Activated CD4-positive, CD25-positive, alpha-beta regulatory T cell (primary cell): ENCODE measurements at places on chromosomes 5 and 9.

GRCh38 chr5:123803359-123803758 is 291.4 kb downstream of the CSNK1G3 start:
- no peak for DNase-seq

- DNase-seq, result no peak
Measured at GRCh38 chr5:41447650-41448510, 62.5 kb downstream of the PLCXD3 start.

DNA sequence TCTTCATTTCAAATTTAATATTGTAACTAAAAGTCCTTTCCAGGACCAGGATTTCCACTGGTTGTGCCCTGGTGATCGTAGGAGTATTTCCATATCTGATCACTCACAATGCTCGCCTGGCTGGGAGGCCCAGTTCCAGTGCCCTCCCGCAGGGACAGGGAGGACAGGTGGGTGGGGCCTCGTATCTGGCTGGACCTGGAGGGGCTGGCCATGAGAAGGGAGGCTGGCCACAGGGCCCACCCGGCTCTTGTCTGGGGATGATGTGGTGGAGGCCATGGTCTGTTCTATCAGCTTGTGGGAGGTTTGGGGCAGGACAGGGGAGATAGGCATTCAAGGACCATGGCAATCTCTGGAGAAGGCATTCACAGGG is 286.4 kb downstream of the GADD45G start:
- no peak for DNase-seq

GRCh38 chr9:34590381-34591247 is 1.1 kb upstream of the CNTFR start:
- DNase-seq, result no peak

DNA sequence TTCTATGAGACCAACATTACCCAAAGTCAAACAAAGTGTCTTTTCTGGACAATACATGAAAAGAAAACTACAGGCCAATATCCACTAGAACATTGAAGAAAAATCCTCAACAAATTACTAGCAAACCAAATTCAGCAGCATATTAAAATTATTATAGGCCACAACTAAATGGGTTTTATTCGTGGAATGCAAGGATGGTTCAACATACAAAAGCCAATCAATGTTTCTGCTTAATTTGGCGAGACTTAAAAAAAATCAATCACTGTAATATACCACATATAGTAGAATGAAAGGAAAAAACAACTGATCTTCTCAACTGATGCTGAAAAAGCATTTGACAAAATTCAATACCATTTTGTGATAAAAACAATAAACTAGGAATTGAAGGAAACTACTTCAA is 51.8 kb upstream of the FNIP1 start:
- DNase-seq, result no peak

DNA sequence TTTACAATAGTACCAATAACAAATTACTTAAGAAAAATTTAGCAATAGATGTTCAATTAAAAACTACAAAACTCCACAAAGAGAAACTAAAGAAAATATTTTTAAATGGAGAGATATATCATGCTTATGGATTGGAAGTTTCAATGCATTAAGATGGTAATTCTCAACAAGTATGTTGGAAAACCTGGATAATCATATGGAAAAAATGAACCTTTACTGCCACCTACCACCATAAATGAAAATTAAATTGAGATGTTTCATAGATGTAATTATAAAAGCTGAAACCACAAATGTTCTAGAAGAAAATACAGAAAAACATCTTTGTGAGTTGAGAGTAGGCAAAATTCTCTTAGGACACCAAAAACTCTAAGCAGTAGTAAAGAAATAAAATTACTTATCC is 121.7 kb downstream of the ANKRD18B start:
- DNase-seq, result no peak

GRCh38 chr9:35254984-35255857 is 93.4 kb downstream of the UNC13B start:
- no peak for DNase-seq

DNA sequence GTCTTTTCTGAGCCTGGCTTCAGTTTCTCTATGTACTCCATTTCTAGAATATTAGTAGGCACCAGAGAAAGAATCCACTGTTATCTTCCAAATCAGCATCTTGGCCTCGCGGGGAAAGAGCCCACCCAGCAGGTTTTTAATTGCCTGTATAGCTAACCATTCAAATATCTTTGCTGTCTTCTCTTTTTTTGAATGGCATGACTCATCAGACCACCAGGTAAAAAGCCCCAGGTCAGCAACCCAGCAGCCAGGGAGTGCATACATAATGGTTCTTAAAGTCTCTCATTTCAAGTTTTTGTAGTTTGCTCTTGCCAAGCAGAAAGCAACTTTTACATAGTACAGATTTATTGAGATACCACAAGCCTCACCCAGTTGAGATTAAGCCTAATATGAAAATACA is 50.7 kb downstream of the TMEM167A start:
- DNase-seq, result no peak

DNA sequence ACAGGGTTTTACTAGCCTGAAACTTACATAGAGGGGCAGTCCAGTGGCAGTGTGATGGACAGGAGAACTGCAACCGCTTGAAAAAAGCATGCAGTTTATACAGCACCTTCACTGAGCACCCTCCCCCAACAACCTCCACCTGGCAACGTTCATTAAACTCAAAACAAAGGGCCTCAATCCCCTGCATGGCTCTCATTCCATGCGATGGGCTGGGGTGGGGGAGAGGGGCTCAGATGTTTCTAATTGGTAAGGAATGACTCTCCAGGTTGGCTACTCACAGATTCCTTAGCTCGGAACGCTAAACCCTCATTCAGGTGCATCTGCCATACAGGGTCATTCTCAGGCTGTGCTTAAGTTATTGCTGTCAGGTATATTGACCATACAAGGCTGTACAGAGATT is 80.9 kb upstream of the ITGA1 start:
- no peak for DNase-seq

GRCh38 chr5:73735032-73735734 is 109.2 kb downstream of the ARHGEF28 start:
- no peak for DNase-seq

DNA sequence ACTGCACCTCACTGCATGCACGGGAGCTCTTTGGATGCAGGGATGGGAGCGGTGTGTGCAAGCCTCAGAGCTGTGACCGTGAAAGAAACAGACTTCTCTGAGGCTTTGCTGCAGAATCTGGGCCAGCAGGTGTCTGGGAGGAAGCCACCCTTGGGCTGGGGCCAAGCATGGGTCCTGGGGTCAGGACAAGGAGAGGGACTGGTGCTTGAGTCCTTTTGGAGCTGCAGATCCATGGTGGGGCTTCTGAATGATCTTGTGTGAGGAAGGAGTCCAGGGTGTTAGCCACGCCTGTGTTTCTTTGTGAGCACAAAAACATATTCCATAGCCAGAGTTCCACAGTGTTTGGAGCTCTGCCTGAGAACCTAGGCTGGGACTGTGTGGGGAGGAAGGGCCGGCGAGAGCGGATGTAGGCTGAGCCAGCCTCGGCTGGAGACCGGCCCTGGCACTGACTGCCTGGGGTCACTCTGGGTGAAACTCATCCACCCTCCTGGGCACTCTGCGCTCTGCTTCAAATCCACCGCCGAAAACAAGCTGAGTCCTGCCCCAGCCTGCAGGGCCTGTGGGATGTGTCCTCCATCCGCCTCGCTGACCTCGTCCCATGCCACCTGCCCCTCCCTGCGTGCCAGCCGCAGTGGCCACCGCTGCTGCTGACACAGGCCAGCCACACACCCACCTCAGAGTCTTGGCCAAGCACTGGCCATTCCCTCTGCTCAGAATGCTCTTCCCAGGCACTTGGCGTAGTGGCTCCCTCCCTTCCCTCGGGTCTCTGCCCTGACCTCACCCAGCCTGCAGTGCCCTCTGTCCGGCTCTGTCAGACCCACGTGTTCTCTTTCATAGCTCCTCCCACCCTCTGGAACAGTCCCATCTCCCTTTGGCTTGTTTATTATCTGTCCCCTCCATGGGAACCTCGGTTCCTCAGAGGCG is 26.7 kb downstream of the ERGIC1 start:
- no peak for DNase-seq

GRCh38 chr5:61910771-61911170 is 395.2 kb upstream of the KIF2A start:
- no peak for DNase-seq

DNA sequence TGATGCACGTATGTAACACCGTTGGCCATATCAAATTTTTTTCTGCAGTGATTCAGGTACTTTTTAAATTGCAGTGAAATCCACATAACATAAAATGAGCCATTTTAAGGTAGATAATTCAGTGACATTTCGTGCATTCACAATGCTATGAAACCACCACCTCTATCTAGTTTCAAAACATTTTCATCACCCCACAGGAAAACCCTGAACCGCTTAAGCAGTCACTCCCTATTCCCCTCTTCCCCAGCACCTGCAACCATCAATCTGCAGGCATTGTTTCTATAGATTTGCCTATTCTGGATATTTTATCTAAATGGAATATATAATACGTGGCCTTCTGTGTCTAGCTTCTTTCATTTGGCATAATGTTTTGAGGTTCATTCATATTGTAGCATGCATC is 79.2 kb downstream of the BOD1 start:
- DNase-seq, result no peak

GRCh38 chr5:33583332-33583731 is 142.6 kb downstream of the TARS1 start:
- no peak for DNase-seq

- no peak for DNase-seq
Measured at GRCh38 chr5:91122651-91123050, 260.5 kb downstream of the ARRDC3 start.

GRCh38 chr5:74380193-74380592 is 260.3 kb downstream of the ENC1 start:
- no peak for DNase-seq

- DNase-seq, result no peak
Measured at GRCh38 chr5:153630546-153630945, 140.1 kb downstream of the GRIA1 start.

DNA sequence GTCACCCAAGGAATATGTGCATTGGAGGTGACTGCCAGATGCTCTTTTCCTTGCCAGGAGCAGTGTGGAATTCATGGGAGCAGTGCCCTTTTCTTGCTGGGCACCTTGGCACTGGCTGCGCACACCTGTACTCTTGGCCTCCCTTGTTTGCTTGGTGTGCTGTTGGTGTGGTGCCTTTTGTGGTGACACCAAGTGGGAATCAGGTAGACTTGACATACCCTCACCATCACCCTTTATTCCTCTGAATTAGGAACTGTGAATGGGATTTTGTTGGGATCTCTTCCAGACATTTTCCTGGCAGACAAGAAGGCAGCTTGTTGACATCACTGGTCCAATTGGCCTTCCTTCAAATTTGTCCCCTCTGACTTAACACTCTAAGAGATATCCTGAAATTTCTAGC is 82.3 kb downstream of the RAI14 start:
- DNase-seq, result no peak

GRCh38 chr9:65449423-65449822 is 164.4 kb upstream of the FOXD4L5 start:
- DNase-seq, result no peak

DNA sequence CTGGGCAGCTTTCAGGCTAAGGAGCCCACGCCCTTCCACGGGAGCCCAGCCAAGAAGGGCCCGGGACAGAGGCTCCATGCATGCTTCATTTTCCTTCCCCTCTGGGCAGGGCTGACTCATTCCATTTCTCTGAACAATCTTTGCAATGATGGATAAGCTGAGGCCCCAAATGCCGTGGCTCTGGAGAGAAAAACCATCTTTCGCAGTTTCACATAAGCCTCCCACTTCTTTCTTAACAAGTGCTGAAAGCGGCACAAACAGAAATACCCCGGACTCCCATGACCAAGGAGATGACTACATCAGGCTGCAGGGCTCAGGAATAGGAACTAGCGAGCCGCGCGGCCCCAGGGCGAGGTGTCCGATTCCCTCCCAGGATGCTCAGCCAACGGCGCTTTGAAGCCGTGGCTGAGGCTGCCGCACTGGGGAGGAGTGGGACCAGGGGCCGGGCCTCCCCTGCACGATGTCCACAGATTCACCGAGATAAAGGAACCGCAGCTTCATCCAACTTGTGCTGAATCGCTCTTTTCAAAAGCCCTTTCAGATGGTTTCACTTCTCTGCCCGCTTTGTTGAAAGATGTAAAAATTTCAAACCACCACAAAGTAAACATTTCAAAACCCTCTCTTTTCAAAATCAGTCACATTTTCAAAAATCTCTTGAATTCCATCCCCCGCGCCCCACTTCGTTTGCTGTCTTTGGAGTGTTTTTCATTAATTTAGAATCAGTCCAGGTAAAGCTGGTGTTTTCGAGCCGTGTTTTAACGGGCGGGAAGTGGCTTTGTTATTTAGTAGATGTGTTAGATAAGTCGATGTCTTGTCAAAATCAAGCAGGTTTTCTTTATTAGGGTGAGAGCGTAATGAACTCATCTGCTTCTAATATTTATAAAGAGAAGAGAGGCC is 96.5 kb upstream of the LMX1B start:
- DNase-seq, result no peak

DNA sequence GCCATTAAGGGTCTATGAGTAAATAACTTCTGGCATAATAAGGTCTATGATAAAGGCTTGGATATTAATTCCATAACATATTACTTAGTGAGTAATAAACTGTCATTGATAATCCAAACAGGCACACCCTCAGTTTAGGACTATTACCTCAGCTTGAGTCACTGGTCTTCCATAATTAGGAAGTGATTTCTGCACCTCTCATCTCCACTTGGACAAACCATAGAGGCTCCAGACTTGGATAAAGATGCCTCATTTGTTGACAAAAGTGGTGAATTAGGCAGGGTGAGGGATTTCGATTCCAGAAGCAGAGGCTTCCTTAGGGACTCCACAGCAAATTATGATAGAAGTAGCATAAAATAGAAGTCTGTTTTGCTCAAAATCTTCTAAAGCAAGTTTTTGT is 127.5 kb upstream of the MTAP start:
- DNase-seq, result no peak

- DNase-seq, result peak; percentile 17
Measured at GRCh38 chr9:83956436-83957247, 23.4 kb downstream of the HNRNPK start.

GRCh38 chr5:14528926-14529325 is 52.7 kb upstream of the OTULINL start:
- no peak for DNase-seq

GRCh38 chr5:135322271-135322670 is 76.8 kb downstream of the MACROH2A1 start:
- DNase-seq, result no peak

GRCh38 chr9:121301881-121302286 is 33.9 kb downstream of the GSN start:
- no peak for DNase-seq

GRCh38 chr9:129109952-129110739 is 447 bp downstream of the CRAT start:
- DNase-seq, result no peak

GRCh38 chr5:135382981-135383380 is 16.1 kb downstream of the MACROH2A1 start:
- no peak for DNase-seq

DNA sequence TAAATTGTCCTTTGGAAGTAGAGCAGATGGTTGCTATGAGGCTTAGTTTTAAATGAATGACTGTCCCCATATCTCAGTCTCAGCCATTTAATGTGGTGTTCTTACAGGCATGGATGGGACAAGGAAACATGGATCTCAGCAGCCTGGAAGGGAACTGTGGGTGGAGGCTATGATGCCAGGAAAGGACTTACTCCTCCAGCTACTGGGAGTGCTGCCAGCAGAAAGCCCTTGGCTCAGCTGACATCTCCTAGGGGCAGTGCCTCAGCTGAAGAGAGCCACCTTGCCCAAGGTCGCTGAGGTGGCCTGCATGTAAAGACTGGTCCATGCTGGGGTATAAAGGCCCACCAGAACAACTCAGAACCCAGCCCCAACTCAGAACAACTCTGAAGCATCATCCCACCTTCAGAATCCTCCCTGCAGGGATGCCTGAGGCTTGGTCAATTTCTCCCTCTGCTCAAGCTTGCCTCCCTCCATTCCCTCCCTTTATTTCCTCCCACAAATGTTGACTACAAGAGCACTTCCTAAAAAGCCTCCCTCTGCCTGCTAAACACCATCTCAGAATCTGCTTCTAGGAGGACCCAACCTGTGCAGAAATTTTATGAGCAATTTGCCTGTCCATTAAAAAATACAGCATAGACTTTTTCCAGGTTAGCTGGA is 1.8 kb upstream of the PDE8B start:
- DNase-seq, result no peak
